ENCODE measurements at places on chromosomes 2 and 18.

DNA sequence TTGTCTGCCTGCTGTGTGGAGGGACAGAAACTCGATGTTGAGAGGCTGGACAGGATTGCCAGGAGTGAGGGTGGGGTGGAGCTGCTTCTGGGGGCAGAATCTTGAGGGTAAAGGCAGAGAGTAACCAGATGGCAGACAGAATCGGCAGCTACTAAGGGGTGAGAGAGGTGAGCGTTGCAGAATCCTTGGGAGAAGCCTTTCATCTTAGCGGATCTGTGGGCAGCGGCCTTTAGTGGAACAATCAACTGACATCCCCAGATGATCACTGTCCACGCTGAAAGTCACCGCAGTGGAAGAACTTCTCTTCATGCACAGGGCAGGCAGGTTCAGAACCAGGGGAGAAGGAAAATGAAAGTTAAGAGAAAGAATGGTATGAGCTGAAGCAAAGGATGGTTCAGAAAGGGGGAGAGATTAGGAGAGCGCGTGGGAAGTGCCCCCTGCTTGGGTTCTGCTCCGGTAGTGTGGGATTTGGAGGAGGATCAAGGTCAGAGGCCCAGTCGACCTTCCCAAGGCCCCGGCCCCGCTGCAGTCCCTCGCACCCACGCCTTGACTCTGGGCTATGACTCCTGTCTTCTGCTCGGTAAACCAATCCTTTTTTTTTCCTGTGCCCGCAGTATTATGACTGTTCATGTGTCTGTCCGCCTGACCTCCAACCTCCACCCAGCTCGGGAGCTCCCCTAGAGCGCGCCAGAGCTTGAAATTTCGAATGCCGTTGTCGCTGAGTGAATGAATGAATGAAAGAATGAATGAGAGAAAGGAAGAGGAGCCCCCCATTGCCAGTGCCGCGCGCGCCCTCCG, 584 bp downstream of the BOLA3 start:
- peak; percentile 41 for DNase-seq

DNA sequence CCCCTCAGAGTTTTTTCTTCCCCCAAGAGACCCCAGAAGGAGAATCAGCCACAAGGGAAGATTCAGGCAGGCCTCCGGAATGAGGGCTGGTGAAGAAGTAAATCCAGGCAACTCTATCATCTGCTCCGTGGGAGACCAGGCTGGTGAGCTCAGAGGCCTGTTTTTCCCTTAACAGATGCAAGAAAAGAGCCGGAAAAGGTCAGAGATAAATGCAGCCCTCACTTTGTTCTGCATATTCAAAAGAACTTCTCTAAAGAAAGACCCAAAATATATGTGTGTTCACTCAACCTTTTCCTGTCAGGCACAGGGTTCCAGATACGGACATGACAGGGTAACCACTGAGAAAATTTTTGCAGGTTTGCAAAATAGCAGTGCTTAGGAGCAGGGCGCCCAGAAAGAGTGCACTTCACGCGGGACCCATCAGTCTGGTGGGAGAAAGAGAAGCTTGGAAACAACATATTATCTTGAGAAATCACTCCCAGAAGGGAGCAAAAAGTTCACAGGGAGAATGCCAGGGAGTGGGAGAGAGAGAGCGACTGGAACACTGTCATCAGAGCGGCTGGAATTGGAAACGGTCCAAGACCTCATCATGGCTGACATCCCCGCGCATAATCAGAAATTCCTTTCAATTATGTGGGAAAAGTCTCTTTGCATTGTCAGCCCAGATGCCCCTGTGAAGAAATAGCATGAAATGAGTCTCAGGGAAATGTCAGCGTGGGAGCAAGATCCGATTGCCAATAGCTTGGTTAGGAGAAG, 244.8 kb upstream of the SLC14A2 start:
- DNase-seq: peak; percentile 68

- DNase-seq: no peak
These were observed 62.1 kb downstream of the LRRTM1 start for GRCh38 chr2:80242355-80242910.

GRCh38 chr2:8550937-8551621, 130.8 kb upstream of the ID2 start:
- no peak for DNase-seq

DNA sequence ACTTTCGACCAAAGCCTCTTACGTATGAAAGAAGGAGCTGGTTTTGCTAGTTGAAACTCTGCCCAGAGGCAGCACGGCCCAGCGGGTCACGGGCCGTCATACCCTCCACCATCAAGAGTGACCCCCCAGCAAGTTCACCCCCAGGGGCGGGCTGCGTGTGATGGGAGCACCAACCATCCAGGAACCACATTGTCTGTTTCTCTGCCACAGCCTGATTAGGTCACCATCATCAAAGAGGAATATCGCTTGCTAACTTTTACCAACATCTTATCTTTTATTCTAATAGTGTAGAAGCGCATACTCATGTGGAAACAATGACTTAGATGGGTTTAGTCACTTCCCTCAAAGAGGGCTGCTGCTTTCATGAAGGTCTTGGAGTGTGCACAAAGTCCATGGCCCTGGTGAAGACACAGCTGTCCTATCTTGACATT, 116.6 kb upstream of the SMIM21 start:
- no peak for DNase-seq

DNA sequence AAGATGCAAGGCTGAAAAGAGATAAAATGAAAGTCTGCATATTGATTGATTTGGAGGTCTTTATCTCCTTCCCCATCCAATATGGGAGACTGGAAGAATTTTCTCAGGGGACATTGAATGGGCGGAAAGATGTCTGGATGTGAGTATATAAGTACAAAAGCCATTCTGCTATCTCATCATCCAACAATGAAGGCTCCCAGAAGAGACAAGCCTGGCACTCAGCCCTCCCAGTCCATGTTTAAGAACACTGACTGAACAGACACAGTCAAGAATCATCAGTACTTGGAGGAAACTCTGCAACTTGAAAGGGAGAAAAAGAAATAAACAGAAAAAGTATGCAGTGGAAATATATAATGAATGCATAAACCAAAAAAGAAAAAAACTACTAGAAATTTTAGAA, 80.9 kb downstream of the PTRHD1 start:
- no peak for DNase-seq

- no peak for DNase-seq
These were observed 177.2 kb downstream of the BCL11A start for GRCh38 chr2:60376252-60376651.

DNA sequence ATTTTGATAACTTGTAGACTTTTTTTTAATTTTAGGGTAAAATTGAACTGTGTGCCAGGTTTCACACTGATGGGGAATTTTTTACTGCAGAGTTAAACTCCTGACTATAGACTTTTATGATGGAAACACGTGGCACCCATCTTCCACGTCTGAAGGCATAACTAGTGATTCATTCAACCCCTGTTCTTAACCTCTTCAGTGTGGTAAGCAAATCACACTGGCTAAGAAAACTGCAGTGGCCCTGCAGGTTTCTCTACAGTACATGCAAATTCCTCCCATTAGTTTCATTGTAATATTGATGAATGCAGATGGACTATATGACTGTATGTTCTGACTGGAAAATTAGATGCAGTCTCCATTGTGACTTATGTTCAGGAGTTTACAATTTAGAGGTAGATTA, 47.2 kb downstream of the SMAD4 start:
- DNase-seq: no peak

- no peak for DNase-seq
These were observed 54.7 kb upstream of the CAB39 start for GRCh38 chr2:230657906-230658305.

DNA sequence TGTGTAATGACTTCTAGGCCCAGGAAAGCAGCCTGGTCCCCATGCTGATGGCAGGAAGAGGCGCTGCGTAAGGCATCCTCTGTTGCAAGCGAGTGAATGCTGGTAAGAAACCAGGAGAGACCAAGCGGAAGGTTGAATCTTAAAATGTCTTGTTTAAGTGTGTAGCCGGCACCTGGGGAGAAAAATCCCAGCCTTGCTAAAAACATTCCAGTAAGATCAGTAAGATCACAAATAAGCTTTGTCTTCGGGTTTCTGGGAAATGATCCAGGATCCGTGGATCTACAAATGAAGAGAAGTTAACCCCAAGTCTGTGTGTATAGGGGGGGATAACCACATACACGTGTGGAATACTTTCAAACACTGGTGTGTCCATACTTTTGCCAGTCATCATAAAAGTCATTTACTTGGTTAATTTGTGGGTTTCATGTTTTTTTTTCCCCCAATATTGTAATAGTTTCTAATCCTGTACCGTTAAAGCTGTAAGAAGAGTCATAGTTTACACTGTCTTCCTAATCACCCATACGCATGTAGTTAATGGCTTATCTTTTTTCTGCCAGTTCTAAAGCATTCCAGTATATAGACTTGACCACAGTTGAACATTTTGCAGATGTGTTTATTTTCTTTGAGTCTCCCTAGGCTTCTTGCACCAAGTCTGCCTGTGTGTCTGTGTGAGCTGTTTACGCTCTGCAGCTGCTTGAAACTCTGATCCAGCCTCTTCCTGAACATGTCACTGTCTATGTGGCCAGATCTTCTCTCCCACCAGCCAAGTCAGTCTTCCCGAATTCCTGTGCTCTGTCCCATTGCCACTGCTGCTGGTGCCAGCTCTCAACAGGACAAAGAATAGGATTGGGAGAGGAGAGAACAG, 135.9 kb upstream of the ARL4C start:
- DNase-seq: no peak
